Suppressor macrophage treated with lipopolysaccharide for 4 hours (primary cell): ENCODE measurements at places on chromosomes 5 and 9.

DNA sequence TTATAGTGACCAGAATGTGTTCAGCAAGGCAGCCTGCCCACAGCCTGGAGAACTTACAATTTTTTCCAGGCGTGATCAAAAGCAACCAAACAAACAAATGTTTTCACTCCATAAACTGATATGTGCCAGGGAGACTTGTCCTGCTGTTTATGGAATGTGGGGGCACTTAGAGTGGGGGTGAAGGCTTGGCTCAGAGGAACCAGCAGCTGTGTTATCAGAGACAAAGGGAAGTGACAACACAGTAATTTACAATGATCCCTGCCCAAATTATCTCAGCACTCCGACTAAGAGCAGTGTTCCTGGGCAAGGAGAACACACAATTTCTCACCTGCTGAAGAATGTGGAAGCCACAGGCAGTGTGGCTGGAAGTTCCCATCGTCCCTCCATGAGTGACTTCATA, 429.1 kb upstream of the IRX4 start:
- no peak for DNase-seq

GRCh38 chr9:92961627-92962302, 14.4 kb downstream of the FGD3 start:
- peak; percentile 28 for DNase-seq

- no peak for DNase-seq
Measured at GRCh38 chr9:104417296-104417695, 86.8 kb upstream of the OR13F1 start.

DNA sequence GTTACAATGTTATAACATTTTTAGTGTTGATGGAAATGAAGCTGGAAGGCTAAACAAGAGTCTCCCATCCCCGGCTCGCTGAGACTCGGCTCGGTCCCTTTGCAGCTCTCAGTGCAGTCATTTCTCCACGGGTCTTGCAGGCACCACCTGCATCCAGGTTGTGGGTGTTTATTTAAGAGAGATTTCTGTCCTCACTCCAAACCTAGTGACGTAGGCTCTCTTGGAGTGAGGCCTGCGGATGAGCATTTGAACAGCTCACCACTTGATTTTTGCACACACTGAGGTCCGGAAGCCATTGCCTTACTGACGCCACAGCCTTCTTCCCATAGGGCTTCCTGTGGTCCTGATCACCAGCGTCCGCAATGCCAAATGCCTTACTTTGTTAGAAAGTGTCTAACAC, 197.7 kb upstream of the OTULINL start:
- no peak for DNase-seq

DNA sequence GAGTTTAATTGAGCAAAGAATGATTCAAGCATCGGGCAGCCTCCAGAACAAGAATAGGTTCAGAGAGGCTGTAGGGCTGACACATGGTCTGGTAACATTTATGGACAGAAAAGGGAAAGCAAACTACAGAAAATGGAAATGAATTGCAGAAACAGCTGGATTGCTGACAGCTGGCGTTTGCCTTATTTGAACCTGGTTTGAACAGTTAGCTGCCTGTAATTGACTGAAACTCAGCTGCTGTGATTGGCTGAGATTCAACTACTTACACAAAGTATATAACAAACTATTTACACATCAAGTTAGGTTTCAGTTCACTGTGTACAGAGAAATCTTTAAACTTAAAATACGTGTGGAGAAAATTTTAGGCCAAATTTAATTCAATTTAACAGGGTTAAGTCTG, 441.7 kb downstream of the PRELID2 start:
- no peak for DNase-seq

- DNase-seq: peak; percentile 60
Measured at GRCh38 chr9:117487555-117488175, 72.8 kb upstream of the ASTN2 start.

- DNase-seq: peak; percentile 81
Measured at GRCh38 chr5:176609724-176610434, at the start of gene GPRIN1. TSS of gene GPRIN1 (minus strand) at chr5:176610156. CDS start at chr5:176599834, 10,322 bp downstream.

- no peak for DNase-seq
Measured at GRCh38 chr9:37952731-37953130, 48.8 kb upstream of the SLC25A51 start.

DNA sequence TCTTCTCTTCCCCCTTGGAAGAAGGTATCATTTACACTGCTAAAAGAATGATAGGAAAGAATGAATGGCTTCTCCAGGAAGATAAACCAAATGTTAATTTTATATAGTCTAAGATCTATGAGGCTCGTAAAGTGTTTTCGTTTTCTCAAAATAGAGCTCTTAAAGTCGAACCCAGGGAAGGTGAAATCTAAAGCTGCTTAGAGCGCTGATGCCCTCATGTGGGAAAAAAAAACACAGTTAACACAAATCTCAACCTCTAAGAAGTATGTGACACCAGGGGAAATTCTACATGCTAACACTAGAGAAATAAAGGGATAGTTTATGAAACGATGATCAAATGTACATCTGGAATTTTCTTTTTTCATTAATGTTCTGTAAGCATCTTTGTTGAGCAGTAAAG, 257.9 kb downstream of the RASEF start:
- DNase-seq: no peak

- peak; percentile 57 for DNase-seq
Measured at GRCh38 chr5:66828548-66829357, 232.6 kb downstream of the MAST4 start.

DNA sequence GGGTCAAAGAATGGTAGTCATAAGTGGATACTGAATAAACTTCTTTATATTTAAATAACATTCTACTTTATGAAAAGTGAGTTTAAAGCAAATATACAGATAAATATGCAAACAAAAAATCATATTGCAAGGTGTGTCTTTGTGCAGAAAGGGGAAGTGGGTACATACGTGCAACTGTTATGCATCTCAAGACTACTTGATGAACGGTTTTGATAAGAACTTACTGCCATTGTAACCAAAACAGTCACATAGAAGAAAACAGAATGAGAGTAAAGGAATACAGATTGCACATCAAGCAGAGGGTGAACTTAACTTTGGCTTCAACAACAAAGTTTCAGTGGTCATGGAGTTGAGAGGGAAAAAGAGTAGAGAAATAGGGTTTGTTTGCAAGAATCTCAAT, 9.9 kb downstream of the CAMK4 start:
- DNase-seq: no peak

DNA sequence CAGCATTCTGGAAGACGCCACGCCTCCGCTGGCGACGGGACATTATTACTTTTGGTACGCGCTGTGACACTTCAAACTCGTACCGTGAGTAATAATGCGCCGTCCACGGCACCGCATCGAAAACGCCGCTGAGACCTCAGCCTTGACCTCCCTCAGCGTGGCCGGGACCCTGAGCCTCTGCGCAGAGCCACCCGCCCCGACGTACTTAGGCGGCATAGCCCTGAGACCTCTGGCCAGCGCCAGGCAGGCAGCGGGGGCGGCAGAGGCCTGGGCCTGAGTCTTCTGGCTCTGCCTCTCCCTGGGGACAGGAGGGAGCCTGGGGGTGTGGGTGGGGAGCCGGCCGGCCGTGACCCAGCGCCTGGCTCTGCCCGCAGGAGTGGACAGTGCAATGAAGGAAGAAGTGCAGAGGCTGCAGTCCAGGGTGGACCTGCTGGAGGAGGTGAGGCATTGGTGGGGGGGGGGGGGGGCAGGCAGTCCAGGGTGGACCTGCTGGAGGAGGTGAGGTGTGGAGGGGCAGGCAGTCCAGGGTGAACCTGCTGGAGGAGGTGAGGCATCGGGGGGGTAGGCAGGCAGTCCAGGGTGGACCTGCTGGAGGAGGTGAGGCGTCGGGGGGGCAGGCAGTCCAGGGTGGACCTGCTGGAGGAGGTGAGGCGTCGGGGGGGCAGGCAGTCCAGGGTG, 8.0 kb downstream of the EGFL7 start:
- no peak for DNase-seq

DNA sequence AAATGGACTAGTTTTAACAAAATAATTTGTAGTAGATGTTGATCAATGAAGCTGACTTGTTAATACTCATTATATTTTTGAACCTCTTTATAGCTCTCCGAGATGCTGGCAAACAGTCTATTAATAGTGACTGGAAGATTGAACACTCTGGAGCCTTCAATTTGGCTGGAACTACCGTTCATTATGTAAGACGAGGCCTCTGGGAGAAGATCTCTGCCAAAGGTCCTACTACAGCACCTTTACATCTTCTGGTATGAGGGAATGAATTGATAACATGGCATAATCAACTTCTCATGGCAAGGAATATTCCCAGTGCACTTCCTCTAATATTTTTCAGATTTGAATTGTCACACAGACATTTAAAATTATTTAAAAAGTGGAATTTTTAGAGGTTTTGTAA, 68.2 kb upstream of the MINAR2 start:
- no peak for DNase-seq

DNA sequence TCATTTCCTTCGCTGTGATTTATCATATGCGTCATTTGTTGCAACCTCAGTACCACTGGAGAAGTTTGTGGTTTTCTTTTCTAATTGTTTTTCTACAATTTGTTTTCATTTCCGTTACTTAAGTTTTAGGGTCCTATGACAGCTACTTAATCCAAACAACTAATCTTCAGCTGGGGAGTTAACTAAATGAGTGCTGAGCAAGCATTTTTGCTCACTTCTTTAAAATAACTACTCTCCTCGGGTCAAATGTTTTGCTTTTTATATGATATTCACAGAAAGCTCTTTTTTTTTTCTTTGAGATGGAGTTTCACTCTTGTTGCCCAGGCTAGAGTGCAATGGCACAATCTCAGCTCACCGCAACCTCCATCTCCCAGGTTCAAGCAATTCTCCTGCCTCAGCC, 14.6 kb upstream of the ICE1 start:
- DNase-seq: no peak

DNA sequence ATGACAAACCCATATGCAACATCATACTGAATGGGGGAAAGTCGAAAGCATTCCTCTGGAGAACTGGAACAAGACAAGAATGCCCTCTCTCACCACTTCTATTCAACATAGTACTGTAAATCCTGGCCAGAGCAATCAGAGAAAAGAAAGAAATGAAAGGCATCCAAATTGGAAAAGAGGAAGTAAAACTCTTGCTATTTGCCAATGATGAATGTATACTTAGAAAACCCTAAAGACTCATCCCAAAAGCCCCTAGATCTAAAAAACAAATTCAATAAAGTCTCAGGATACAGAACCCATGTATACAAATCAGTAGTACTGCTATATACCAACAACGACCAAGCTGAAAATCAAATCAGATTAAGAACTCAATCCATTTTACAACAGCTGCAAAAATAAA, 66.9 kb downstream of the SPATA31C2 start:
- DNase-seq: peak; percentile 41

DNA sequence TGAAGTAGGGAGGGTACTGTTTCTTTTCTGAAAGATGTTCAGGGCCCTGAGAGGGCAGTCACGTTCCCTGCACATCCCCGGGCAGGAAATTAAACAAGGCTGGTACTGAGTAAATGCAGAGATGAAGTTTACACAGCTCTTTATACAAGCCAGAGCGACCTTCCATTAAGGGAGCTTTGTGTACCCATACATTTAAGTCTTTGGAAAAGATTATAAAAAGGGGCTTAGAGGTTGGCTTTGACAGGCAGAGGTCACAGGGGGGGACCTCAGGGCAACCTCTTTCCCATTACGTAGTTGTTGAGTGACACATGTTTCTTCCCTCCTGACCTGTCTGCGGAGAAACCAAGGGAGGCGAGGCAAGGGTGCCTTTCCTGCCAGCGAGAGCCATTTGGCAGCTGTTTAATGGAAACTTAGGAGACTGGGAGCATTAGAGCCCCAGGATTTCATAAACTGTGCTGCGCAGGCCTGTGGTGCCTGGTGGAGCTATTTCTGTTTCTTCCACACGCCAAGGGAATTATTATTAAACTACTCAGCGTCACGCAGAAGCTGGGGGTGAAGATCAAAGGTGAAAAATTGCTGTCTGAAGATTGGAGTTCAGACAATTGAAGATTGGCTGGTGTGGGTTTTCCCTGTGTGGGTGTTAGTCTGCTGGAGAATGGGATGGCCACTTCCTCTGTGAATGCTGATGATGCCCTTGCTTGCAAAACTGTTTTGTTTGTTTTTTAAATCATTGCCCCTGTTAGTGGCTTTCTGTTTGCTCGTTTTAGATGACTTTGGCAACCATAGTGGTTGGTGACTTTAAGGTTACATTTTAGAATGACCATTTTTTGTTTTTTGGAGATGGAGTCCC, 3.2 kb upstream of the SMIM32 start:
- DNase-seq: no peak

DNA sequence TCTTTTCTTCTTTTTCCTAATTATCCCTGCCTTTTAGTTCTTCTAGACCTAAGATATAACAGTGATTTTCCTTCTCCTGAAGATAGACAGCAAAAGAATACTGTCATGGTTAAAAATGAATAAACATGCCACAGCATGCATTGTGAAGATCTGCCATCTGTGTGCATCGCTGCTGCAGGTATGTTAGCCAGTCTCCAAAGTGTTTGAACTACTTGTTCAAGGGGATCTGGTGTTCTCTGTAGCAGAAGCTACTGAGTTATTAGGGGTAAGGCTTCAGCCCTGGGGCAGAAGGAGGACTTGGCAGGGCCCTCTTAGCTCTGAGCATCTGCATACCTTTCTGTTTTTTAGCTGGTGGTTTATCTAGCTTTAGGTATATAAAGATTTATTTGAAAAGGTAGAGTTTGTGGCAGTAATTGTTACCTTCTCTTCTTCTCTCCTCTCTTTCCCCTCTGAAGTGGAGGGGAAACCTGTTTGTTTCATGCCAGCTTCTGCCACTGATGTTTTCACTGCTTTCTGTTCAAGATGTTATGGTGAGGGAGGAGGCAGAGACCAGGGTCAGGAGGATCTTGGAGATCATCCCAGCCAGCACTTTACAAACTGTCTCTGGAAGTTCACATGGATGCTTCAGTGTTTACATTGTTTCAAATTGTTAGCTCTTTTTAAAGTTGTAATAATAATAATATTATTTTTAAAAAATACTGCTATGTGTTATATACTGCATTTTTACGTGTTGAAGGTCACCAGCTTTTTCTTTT, 25.2 kb downstream of the GALNT10 start:
- DNase-seq: no peak
